ENCODE measurements at places on chromosomes 5 and 9. TPM values are rescaled to one million over a fixed set of nuclear protein-coding genes. Genes with fewer than 3 reads are reported as not detected.

DNA sequence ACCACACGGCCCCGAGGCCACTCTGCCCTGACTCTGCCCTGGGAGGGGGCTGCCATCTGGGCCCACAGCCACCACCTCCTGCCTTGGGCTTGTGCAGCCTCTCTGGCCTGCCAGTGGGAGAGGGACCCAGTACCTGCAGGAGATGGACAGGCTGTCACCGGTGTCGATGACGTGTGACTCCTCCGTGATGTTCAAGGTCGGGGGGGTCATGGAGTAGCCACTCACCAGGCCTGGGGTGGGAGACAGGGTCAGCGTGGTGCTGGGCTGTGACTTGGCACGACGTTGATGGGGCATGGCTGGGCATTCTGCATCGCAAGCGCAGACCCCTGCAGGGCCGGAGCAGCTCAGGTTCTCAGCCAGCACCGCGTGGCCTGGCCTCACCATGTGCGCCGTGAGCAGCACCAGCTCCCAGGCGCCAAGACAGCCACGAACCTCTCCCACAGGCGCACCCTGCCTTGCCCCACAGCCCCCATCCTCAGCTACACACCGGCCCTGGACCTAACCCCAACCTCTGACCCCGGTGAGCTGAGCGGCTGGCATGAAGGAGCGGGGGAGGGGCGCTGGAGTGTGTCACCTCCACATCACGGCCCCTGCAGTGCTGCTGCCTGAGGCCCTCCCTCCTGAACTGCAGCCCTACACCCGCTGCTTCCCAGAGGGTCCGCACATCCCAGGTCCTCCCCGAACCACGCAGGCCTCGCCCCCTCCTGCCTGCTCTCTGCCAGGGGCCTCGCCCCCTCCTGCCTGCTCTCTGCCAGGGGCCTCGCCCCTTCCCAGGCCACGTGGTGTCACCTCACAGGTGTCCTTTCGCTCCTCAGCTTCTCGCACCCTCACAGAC lies 17.6 kb downstream of the FLT4 start:
- no peaks in the 10 kb centered on the region for H3K4me1 ChIP-seq
- no peak overlapping the region for H3K4me3 ChIP-seq
- H3K27ac ChIP-seq, result no peak overlapping the region
- no peaks in the 10 kb centered on the region for H3K27me3 ChIP-seq

The TMC1 gene
- total RNA-seq, result not detected

DNA sequence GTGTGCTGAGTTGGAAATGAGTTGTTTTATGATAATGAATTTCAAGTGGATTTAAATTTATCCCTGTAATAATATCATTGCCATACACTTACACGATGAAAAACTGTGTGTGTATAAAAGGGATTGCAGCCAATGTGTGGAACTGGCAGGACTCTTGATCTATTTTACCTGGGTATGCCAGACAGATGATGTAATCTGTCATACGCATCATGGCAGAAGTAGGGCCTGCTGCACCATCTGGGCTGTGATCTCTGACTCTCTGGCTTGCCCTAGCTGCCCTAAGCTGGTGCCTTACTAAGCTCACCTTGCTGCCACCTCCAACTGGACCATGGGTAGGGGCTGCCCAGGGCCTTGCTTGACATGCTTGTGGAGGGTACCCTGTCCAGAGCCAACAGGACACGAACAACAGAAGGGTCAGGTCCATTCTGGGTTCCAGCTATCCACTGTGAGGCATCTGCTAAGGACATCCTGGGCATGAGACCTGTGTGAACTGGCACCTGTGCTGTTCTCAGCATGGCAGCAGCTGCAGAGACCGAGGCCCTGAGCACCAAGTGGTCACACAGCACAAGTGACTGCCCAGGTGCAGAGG lies 184.2 kb downstream of the FSTL4 start:
- no peak overlapping the region for H3K4me3 ChIP-seq
- no peaks in the 10 kb centered on the region for H3K36me3 ChIP-seq
- peak; percentile 22 for DNase-seq
- H3K27ac ChIP-seq, result no peak overlapping the region

The HTR4 gene
- total RNA-seq, result 1.8 TPM

GRCh38 chr9:108579757-108580439 lies 275.9 kb downstream of the ACTL7B start:
- H3K27ac ChIP-seq, result no peak overlapping the region
- no peak for DNase-seq
- H3K27me3 ChIP-seq, result no peaks in the 10 kb centered on the region
- no peaks in the 10 kb centered on the region for H3K4me1 ChIP-seq

DNA sequence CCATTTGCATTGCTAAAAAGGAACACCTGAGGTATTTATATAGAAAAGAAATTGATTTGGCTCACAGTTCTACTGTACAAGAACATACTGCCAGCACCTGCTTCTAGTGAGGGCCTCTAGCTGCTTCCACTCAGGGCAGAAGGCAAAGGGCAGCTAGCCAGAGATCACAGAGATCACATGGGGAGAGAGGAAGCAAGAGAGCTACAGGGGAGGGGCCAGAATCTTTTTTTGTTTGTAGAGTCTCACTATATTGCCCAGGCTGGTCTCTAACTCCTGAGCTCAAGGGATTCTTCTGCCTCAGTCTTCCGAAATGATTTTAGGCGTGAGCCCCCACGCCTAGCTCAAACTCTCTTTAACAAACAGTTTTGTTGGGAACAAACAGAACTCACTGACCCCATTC lies 6.1 kb downstream of the SLCO4C1 start:
- no peak overlapping the region for H3K27ac ChIP-seq
- no peak overlapping the region for H3K4me3 ChIP-seq
- peaks cover 6% of the 10 kb centered on the region for H3K4me1 ChIP-seq
- H3K36me3 ChIP-seq, result no peaks in the 10 kb centered on the region
- DNase-seq, result no peak
- no peaks in the 10 kb centered on the region for H3K27me3 ChIP-seq

- no peaks in the 10 kb centered on the region for H3K27me3 ChIP-seq
- no peak overlapping the region for H3K4me3 ChIP-seq
- DNase-seq, result no peak
- H3K4me1 ChIP-seq, result no peaks in the 10 kb centered on the region
- no peak overlapping the region for H3K27ac ChIP-seq
These were observed 572.8 kb downstream of the TLE1 start for GRCh38 chr9:81116340-81117137.

The MCCC2 gene
- 28.0 TPM for total RNA-seq

DNA sequence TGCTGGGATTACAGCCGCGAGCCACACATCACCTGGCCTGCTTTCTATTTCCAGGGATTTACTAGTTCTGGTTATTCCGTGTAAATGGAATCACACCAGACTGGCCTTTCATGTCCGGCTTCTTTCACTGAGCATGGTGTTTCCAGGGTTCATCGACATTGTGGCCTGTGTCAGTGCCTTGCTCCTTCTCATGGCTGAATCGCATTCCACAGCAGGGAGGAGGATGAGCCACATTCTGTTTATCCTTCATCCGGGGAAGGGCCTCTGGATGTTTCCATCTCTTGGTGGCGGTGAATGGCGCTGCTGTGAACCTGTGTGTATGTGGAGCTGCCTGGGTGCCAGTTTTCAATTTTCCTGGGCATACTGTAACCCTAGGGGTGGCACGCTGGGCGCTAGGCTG lies 58.7 kb upstream of the RNU6ATAC start:
- no peak overlapping the region for H3K4me3 ChIP-seq
- no peaks in the 10 kb centered on the region for H3K36me3 ChIP-seq
- no peak for DNase-seq
- peaks cover 31% of the 10 kb centered on the region for H3K4me1 ChIP-seq
- H3K27me3 ChIP-seq, result no peaks in the 10 kb centered on the region

DNA sequence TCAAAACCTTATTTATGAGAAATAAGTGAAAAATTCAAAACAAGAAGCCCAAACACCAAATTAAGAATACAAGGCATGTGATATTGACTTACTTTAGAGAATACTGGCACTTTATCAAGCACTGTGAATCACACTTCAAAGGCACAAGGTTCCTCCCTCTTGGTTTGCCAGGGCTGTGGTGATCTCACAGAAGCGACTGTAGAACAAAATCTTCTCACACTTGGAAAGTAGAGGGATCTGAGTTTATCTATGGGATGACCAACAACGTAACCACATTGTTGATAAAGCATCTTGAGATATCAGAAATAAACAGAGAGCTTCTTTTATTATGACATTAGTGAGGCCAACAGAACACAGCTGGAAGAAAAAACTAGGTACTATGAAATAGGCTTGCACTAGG lies 295.9 kb downstream of the NFIB start:
- H3K4me1 ChIP-seq, result no peaks in the 10 kb centered on the region
- no peak for DNase-seq
- no peaks in the 10 kb centered on the region for H3K36me3 ChIP-seq
- no peak overlapping the region for H3K27ac ChIP-seq

The IFNA21 gene
- not detected for total RNA-seq

Data from liver (tissue), 10 donors.